ENCODE measurements at places on chromosomes 7 and 10.
A peak's percentile ranks its signal among the peaks of the same experiment; 100 is the strongest.

- peak; percentile 6 for DNase-seq
Measured at GRCh38 chr7:29345590-29345989, 151.0 kb downstream of the CHN2 start.

DNA sequence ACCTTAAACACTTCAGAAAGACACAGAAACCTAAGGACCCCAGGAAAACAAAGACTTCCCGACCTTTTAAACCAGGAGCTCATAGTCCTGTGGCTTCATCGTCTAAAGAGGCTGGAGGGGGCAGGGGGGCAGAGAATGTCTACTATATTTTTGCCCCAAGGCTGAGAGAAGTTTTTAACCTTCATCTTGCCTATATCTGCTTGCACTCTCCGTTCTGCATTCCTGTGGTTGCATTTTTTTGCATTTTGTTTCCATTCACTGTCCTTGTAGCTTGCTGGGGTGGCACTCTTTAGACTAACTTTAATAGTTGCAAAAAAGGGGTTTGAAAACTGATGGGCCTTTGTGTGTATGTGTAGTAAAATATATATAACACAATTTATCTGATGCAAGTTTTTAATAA, 23.7 kb downstream of the PRKAR2B start:
- DNase-seq: peak; percentile 50

- no peak for DNase-seq
Measured at GRCh38 chr7:51073171-51073570, 243.4 kb downstream of the COBL start.

DNA sequence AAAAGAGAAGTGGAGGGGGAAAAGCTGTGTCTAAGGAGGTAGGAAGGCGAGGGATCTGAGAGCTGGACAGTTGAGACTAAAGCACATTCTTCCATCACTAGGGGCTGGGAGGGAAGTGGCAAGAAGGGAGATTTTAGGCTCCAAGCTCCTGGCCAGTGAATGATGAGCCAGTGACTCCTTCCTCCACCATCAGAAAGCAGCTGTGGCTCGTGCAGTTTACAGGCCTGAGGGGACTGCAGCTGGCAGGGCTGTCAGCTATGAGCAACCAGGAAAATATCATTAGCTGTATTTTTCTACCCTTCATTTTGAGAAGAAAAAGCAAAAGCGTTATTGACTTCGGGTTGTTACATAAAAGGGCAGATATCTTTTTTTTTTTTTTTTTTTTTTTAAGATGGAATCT, 60.7 kb downstream of the GPAM start:
- DNase-seq: no peak

GRCh38 chr7:129144834-129145668, 544 bp downstream of the TSPAN33 start:
- DNase-seq: no peak

- DNase-seq: no peak
Measured at GRCh38 chr7:140704205-140704604, 7.7 kb downstream of the NDUFB2 start.

- DNase-seq: no peak
Measured at GRCh38 chr7:30630986-30631385, 36.3 kb downstream of the GARS1 start.

DNA sequence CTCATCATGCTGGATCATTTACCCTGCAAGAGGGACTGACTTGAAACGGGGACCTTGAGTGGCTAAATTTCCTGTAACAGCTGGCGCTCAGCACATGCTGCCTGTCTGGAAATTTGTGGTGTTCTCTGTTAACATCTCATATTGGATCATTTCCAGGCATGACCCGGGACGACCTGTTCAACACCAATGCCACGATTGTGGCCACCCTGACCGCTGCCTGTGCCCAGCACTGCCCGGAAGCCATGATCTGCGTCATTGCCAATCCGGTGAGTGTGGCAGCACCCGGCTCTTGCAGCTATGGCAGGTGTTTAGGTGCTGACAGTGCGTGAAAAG, 9.9 kb downstream of the MDH2 start:
- no peak for DNase-seq

GRCh38 chr10:118308664-118309063, 33.5 kb downstream of the FAM204A start:
- DNase-seq: no peak

DNA sequence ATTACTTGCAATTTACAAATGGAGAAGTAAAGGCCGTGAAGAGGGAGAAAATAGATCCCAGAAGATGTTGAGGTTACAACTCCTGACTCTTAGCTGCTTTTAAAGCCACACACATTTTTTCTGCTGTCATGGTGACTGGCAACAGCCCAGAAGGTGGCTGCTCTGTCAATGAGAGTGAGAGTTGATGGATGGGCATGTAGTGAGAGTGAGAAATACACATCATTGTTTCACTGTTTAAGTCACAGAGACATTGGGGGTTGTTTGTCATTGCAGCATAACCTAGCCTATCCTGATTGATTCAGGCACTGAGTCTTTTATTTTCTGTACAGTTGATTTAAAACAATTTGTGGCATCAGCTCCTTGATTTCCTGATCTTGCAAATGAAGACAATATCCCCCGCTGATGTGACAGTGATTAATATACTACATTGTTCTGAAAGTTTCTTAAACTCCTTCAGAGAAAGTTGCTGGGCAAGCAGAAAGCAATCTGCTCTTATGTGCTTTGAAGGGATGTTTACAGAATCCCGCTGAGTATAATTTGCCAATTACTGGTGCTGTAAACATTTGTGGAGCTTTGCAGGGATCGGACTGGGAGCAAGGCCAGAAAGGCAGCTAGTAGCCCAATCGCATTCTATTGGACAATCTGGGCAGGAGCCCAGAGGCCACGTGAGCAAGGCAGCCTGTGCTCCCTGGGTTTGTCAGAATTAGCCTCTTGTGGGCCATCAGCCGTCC, 229.6 kb downstream of the PRPF18 start:
- peak; percentile 44 for DNase-seq

GRCh38 chr10:114081911-114082583, 38.4 kb downstream of the ADRB1 start:
- no peak for DNase-seq

GRCh38 chr7:20529260-20529659, 86.2 kb upstream of the ABCB5 start:
- DNase-seq: no peak

GRCh38 chr7:138388673-138389491, 71.2 kb upstream of the TRIM24 start:
- DNase-seq: no peak

DNA sequence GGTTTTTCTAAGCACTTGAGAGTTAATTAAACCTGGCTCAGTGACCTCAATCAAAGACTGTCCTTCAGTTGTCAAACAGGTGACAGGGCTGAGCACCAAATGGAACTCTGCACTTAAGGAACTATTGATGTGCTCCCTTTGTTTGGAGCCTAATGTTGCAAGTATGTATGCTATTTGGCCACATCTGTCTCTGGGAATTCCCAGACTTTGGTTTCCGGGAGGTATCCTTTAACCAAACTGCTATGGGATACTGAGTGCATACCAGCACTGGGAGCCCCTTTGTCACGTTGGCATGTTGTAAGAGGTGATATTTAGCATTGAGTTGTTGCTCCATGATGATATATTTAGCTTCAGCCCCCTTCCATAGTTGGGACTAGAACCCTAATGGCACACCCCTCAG, 25.2 kb downstream of the ASZ1 start:
- peak; percentile 49 for DNase-seq

GRCh38 chr7:148483515-148484308, 106.9 kb upstream of the C7orf33 start:
- no peak for DNase-seq

- DNase-seq: no peak
Measured at GRCh38 chr7:103120362-103120761, 28.5 kb downstream of the NAPEPLD start.

GRCh38 chr10:123180101-123181090, 26.2 kb downstream of the BUB3 start:
- DNase-seq: no peak

- DNase-seq: no peak
Measured at GRCh38 chr7:127870231-127870907, 160.9 kb downstream of the LRRC4 start.

- DNase-seq: no peak
Measured at GRCh38 chr10:34886906-34887642, 72.0 kb upstream of the PARD3 start.

GRCh38 chr7:143069912-143070500, 17.9 kb downstream of the OR6V1 start:
- no peak for DNase-seq

- DNase-seq: peak; percentile 8
Measured at GRCh38 chr10:125209591-125210355, 49.4 kb upstream of the CTBP2 start.

DNA sequence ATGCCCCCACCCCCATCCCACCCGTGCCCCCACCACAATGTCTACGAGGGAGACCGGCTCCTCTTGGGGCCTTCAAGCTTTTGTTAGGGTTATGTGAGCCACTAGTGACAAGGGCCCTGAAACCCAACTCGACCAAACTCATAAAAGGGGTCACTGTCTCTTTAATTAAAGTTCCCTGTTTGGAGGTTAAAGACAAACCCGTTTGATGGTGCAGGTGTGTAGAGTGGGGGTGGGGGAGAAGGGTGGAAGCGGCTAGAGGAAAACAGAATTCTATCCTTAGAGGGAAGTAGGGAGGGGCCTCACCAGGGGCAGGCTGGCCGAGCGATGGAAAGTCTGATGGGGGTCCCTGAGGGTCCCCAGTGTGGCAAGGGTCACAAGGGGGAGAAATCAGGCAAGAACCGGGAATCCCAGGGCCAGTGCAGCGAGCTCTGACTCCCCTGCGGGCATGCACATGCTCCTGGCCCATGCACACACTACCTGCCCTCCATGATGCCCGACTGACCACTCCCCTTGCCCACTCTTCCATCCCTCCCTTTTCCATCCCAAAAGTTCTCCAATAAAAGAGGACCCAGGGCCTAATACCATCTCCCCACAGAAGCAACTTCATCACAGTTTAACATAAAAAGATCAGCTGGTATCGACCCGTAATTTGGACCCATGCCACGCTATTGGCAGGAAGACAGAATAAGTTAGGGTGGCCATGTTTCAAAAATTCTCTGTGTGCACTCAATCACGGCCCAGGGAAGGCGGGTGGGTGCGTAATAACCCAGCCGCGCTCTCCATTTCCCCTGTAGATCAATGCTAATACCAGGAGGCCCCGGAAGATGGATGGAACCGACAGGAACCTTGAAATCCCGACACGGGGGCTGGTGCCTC, 35.9 kb upstream of the SLF2 start:
- no peak for DNase-seq

- peak; percentile 31 for DNase-seq
Measured at GRCh38 chr7:33666531-33666930, 238.8 kb upstream of the BMPER start.

GRCh38 chr10:7258948-7259523, 151.8 kb downstream of the SFMBT2 start:
- DNase-seq: no peak

- DNase-seq: no peak
Measured at GRCh38 chr7:91614431-91614830, 266.1 kb downstream of the MTERF1 start.

GRCh38 chr7:50552139-50552538, 13.1 kb downstream of the DDC start:
- DNase-seq: no peak

- peak; percentile 57 for DNase-seq
Measured at GRCh38 chr7:116672596-116673456, 830 bp downstream of the MET start.

Measured in EL (cell line).